ENCODE measurements at places on chromosomes 4 and X.

GRCh38 chrX:19956306-19956705 is 34.6 kb downstream of the BCLAF3 start:
- DNase-seq, result no peak

- DNase-seq, result no peak
Measured at GRCh38 chr4:71020611-71021010, 27.2 kb downstream of the DCK start.

- no peak for DNase-seq
Measured at GRCh38 chr4:99683895-99684294, 26.3 kb upstream of the C4orf54 start.

- DNase-seq, result no peak
Measured at GRCh38 chrX:11287505-11287904, 5.7 kb upstream of the AMELX start.

GRCh38 chr4:147928400-147928799 is 196.5 kb downstream of the ARHGAP10 start:
- no peak for DNase-seq

DNA sequence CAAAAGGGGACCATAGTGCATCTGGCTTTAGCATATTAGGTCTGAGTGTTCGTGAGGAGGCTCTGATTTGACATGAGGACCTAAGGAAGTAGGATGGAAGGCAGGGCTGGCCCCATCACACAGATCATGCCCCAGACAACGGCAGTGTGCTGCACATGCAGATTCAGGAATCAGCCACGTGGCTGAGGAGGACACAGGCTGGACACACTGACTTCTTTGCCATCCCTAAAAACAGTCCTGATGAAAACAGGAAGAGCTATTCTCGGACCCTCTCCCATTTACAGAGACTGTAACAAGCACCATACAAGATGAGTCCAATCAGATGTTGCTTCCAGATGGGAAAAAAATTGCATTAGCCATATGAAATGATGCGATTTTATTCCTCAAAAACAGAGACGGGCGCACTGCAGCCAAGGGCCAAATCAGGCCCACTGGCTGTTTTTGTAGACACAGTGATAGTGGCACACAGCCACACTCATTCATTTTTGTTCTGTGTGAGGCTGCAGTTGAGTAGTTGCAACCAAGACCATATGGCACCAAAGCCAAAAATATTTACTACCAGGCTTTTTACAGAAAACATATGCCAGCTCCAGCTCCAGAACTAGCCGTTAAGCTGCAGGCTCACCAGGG is 41.0 kb downstream of the ACSL1 start:
- no peak for DNase-seq

DNA sequence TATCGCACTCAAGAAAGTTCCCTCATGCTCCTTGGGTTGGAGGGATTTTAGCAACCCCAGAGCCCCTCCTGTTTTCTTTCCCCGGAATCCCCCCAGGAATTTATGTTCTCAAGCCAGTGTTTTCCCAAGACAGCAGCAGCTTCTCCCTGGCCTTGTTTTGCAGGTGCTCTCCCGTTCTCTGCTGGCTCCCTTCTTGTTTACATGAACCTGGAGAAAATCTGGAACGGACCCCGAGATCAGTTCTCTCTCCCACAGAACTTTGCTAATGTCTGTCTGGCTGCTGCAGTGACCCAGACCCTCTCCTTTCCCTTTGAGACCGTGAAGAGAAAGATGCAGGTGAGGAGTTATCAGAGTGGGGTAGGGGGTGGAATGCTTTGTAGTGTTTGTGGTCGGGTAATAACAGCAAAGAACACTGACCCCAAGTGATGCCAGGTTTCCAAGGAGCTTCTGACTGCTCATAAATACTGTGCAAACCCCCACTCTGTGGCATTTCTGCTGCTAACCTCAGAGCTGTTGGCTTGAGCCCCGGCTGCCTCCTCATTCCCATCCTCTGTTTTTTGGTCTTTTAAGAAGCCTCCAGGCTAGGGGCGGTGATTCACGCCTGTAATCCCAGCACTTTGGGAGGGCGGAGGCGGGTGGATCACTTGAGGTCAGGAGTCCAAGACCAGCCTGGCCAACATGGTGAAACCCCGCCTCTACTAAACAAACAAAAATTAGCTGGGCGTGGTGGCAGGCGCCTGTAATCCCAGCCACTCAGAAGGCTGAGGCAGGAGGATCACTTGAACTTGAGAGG is 11.1 kb downstream of the SLC25A43 start:
- DNase-seq, result no peak

GRCh38 chr4:98232202-98232601 is 29.0 kb upstream of the RAP1GDS1 start:
- DNase-seq, result no peak

GRCh38 chrX:78092296-78092695 is 11.8 kb upstream of the PGK1 start:
- no peak for DNase-seq

GRCh38 chrX:13014111-13015096 is 30.0 kb downstream of the FAM9C start:
- DNase-seq, result no peak

DNA sequence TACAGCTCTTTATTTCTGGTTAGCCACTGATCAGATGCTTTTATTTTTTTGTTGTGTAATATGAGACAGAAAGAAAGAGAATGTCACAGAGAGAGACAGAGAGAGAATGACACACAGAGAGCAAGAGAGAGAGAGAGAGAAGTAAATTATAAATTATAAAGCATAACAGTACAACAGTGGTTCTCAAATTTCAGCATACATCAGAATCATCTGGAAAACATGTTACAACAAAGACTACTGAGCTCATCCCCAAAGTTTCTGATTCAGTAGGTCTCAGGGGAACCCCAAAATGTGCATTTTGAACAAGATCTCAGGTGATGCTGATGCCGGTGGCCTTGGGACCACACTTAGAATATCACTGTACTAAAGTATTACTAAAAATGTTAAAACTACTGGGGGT is 245.8 kb upstream of the DIAPH2 start:
- DNase-seq, result no peak

GRCh38 chr4:147425019-147425418 is 55.9 kb upstream of the EDNRA start:
- DNase-seq, result no peak

- DNase-seq, result no peak
Measured at GRCh38 chrX:19947612-19948011, 43.2 kb downstream of the BCLAF3 start.

Measured in GM12864 (cell line).